Naive thymus-derived CD4-positive, alpha-beta T cell (primary cell): ENCODE measurements at places on chromosomes 7 and 10. TPM values are rescaled to one million over a fixed set of nuclear protein-coding genes. Genes with fewer than 3 reads are reported as not detected.

ZNF467 gene
- 4.0 TPM for total RNA-seq

DNA sequence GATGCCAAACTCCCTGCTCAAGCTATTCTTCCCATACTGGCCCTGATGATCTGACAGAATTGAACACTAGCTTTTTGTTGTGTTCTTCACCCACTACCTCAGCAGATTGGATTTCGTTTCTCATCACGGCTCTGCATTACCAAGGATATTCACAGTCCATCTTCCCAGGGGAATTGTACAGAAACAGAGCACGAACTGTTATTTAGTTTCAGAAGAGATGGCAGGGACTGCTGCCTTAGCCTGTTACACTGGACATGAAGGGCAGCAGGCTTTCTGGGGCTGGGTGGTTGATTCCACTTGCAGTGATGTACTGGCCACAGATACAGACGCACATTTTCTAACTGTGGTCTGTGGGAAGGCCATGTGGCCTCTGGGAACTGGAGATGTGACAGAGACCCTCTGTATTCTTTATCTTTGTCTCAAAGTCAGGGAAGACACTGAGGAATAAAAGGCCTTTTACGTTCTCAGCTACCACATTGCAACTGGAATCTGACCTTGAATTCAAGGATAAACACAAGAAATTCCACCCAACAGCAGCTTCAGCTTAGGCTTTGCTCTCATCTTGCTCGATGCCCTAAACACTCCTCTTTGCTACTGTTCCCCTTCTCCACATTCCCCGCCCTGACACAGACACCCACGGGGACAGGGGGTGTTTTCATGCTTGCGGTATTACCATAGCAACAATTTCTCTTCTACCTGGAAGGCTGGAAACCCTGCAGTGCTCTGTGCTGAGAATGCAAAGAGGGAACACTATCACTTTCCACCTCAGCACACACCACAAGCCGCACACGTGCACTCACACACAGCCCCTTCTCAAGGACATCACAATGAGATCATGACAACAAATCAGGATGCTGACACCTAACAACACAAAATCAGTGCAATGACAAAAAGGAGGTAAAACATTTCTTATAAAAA lies 81.7 kb downstream of the RNF216 start:
- H3K36me3 ChIP-seq: no peaks in the 10 kb centered on the region
- H3K4me1 ChIP-seq: peaks cover 41% of the 10 kb centered on the region
- H3K4me3 ChIP-seq: peak overlapping the region; percentile 13
- H3K27ac ChIP-seq: peak overlapping the region; percentile 62

VOPP1 gene
- total RNA-seq: 66.2 TPM

DNA sequence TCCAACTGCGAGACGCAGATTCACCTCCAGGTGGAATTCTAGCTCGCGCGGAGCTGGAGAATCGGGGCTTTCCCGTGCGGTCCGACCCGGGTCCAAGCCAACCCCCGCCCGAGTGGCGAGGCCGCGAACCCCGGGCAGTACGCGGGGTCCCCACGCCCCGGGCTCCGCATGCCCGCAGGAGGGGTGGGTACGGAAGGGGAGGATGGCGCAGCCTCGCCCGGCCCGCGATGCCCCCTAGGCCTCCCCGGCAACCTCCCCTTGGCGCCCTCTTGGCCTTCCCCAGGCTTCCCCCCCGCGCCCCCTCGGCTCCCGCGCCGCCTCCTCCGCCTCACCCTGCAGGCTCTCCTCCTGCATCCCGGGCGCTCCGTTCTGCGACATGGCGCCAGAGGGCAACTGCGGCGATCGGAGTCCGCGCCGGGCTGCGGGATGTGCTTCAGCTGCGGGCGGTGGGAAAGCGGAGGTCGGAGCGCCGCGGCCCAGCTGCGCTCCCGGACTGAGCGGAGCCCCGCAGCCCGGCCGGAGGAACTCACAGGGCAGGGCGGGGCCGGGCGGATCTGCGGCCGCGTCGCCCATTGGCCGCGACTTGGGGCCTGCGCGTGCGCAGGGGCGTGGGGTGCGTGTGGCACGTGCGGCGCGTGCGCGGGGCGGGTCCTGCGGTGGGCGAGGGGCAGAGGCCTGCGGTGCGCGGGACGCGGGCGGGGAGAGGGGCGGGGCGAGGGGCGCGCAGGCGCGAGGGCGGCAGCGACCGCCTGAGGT lies at the start of gene BNIP3:
BNIP3 (minus strand) TSS at position 495 of the 756 bp plus-strand sequence; CDS start at position 378, 117 bp downstream.
- H3K4me3 ChIP-seq: peak within 1 kb of the TSS; percentile 79
- H3K36me3 ChIP-seq: no peaks in the 10 kb centered on the region
- H3K27ac ChIP-seq: peak within 1 kb of the TSS; percentile 79
- no peaks in the 10 kb centered on the region for H3K27me3 ChIP-seq
